Vagina (tissue), 2 donors: ENCODE measurements at places on chromosomes 12 and 14.

DNA sequence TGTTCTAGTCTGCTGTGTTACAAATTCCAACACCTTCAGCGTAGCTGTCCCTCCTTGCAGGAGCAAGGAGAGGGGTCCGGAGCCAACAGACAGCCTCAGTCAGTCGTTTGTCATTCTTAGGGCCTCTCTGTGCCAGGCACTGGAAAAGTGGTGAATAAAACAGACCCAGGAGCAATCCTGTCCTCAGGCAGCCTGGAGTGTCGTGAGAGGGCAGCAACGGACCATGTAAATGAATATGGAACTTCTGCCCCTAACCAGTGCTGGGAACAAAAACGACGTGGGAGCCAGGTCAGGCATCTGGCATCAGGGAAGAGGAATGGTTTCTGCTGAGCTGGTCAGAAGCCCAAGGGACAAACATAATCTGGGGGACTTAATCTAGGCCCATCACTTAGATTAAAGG, 64.8 kb upstream of the PSMC1 start:
- DNase-seq = no peak

GRCh38 chr12:73598626-73599025, 939.0 kb upstream of the ATXN7L3B start:
- no peak for DNase-seq

- DNase-seq = no peak
Measured at GRCh38 chr14:92728759-92729364, 19.6 kb downstream of the LGMN start.

DNA sequence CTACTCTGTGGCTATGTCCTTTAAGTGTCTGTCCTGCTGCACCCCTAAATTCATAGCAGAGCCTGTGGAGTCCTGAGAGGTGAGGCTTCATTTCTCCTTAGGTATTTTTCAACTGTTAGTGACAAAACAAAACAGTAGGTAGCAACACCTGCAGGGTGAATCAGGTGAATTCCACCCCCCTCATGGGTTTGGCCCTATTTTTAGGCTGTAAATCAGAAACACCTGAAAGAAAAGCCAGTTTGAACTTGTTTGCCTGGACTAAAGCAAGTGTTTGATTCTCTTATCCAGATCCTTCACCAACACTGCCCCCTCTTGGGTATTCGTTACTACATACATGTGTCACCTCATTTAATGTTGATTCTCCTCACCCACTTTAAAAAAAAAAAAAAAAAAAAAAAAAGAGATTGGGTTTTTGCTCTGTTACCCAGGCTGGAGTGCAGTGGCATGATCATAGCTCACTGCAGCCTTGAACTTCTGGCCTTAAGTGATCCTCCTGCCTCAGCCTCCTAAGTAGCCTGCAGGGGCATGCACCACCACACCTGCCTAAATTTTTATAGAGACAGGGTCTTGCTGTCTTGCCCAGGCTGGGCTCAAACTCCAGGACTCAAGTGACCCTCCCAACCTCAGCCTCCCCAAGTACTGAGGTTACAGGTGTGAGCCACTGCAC, 10.3 kb downstream of the TBPL2 start:
- peak; percentile 52 for DNase-seq

GRCh38 chr14:70821584-70822529, 12.5 kb upstream of the MAP3K9 start:
- no peak for DNase-seq

DNA sequence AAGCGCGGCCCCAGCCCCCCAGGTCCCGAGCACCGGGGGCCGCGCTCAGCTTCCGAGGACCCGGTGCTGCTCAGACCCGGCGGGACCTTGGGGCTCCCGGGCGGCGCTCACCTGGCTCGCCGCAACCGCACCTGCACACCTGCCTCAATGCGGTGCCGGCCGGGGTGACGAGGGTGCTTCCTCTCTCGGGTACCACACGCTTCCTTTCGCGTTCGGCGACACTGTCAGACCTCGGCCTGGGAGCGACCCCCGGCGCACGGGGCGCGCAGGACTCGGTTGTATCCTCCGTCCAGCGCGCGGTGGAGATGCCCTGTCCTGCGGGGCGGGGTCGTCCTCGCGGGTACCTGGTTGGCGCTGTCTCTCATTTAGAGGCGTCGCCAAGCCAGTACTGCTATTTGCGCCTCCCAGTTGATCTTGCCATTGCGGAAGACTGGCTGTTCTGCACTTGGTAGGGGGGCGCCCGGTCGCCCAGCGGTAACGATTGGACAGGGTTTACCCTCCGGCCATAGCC, 718 bp downstream of the PACS2 start:
- DNase-seq = no peak

DNA sequence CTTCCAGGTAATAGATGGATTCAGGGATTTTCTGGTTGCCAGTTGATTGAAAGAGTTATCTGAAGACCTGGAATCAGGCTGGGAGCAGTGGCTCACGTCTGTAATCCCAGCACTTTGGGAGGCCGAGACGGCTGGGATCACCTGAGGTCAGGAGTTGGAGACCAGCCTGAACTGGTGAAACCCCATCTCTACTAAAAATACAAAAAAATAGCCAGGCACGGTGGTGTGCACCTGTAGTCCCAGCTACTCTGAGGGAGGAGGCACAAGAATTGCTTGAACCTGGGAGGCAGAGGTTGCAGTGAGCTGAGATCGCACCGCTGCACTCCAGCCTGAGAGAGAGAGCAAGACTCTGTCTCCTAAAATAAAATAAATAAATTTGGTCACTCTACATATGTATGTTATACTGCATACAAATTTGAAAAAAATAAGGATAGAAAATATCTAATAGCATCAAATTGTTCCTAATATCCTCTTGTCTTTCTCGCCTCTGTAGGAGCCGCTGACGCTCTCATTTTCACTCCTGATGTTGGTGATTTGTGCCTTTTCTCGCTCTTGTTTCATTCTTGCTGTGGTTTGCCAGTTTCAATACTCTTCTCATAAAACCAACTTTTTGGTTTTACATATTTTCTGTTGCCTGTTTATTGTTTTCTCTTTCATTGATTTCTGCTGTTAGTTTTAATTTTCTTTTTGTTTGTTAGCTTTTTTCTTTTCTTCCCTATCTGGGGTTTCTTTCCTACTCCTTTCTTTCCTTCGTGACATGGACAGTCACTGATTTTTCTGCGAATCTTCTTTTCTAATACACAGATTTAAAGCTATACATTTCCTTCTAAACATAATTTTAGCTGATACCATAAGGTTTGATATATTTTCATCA, 23.8 kb upstream of the PLD4 start:
- no peak for DNase-seq

DNA sequence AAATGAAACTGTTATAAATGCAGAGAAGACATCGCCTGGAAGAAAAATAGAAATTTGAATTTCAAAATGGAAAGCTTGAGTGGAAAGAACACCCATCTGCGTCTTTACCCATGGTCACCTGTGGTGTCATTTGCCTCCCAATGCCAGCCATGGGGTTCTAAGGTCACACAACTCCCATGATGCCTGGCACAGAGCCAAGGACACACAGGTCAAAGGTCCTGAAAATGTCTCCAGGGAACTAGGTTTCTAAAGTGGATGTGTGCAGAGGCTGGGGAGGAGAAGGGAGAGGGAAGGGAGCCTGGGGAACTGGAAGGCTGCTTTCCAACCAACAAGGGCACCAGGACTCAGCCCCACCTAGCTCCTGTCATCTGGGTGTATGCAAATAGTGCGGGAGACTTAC, 724.0 kb upstream of the TMEM132C start:
- no peak for DNase-seq

GRCh38 chr14:62118871-62119270, 356.7 kb downstream of the SNAPC1 start:
- no peak for DNase-seq

GRCh38 chr14:89384023-89384422, 33.0 kb downstream of the FOXN3 start:
- DNase-seq = no peak

DNA sequence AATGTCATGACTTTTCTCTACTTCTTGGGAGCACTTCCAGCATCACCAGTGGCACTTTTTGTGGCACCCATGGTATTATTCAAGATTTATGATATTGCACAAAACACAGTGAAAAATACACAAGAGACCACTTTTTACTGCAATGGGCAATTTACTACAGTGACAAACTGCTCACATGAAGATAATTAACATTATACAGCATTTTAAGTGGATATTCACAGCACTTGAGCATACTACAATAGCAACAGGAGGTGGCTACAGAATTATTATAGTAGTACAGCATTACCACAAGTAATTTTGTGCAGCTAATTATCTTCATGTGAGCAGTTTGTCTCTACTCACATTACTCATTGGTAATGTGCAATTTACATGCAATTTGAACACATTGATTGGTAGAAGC, 18.3 kb downstream of the IL26 start:
- DNase-seq = no peak

- DNase-seq = no peak
Measured at GRCh38 chr12:5806371-5807089, 138.5 kb downstream of the ANO2 start.

- DNase-seq = no peak
Measured at GRCh38 chr14:40197344-40197743, 765.1 kb upstream of the FBXO33 start.

- no peak for DNase-seq
Measured at GRCh38 chr14:88089445-88089844, 84.5 kb downstream of the GPR65 start.
